DND-41 (cell line): ENCODE measurements at places on chromosomes 4 and X.

- DNase-seq, result no peak
Observed at GRCh38 chrX:55011294-55011693, 11.1 kb downstream of the APEX2 start.

DNA sequence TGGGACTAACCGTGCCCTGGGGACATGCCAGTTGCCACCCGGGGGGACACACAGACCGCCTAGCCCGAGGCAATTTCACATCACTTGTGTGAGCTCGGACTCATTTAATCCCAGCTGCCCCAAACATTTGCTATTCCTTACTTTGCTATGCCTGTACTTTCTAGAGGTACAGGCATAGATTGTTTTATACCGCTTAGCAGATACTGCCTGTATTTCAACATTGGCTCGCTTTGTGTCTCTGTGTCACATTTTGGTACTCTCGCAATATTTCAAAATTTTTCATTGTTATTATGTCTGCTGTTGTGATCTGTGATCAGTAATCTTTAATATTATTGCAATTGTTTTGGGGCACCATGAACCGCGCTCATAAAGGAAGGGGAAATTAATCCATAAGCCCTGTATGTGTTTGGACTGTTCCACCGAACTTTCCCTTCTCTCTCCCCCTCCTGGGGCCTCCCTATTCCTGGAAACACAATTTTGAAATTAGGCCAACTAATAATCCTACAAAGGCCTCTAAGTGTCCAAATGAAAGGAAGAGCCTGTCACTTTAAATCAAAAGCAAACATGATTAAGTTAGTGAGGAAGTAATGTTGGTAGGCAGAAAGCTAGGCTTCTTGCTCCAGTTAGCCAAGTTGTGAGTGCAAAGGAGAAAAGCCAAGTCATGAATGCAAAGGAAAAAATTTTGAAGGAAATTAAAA, 568 bp upstream of the CASP6 start:
- no peak for DNase-seq

DNA sequence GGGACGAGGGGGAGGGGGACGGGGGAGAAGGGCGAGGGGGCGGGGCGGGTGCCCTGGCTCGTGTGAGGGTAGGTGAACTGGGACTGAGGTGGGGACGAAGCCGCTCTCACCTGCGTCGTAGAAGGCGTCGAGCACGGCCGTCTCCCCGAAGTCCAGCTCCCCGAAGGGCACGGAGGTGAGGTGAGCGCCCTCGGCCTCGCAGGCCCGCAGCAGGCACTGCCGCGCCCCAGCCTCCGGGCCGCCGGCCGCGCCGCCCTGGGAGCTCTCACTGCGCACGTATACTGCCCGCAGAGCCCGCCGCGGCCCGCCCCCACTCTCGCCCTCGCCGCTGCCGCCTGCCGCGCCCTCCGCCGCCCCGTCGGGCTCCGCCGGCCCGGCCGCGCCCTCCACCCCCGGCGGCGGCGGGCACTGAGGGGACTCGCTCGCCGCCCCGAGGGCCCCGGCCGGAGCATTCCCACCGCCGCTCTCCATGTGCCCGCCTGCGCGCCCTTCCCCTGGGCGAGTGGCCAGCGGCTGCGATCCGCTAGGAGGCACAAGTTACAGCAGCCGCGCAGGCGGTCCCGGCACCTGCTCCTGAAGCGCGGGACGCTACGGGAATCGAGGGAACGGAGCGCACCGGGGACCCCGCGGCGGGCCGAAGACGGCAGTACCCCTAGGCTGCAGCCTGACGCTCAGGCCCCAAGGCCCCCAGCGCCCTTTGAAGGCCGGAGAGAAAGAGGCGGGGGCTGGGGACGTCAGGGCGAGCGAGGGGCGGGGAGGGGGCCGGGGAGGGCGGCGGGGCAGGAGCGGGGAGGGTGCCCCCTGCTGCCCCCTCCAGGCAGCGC, at the start of gene MAP3K15:
Gene MAP3K15, minus strand, starts transcription at position 718 of the 824 bp plus-strand sequence. Its CDS starts 247 bp downstream, at position 471.
- DNase-seq, result no peak

DNA sequence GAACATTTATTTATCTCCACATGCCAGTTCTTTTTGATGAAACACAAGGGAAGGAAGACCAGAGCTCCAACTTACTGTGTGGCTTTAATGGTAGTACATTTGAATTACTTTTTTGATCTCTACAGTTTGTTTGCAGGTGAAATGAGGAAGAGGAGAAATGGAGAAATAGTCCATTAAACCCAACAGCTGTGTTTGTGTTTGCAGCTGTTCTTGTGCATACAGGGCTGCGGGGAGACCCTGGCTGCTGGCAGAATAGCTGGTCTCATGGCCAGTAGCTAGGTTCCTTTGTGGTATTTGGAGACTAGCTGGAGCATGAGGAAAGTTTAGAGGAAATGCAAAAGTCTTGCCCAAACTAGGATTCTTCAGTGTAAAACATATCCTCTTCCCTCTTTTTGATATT, 374.8 kb downstream of the GPAT3 start:
- no peak for DNase-seq

DNA sequence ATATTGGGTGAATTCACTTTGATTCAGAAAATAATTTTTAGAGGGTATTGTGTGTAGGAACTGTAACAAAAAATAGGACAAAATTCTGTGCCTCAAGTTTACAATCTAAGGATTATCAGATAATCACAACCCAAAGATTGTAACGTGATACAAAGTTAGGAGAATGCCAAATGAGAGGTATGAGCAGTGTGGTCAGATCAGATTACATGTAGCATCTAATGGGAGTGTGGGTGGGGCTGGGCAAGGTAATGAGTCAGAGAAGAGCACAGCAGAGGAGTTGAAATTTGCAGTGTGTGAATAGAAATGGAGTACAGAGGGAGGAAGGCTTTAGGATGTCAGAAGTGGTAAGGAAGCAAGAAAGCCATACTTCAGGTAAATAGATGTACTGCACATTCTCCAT, 103.4 kb upstream of the TEX13A start:
- no peak for DNase-seq

- DNase-seq, result no peak
Observed at GRCh38 chr4:77989968-77990367, 67.2 kb upstream of the FRAS1 start.

GRCh38 chrX:11478026-11478425, 184.8 kb downstream of the AMELX start:
- DNase-seq, result no peak

DNA sequence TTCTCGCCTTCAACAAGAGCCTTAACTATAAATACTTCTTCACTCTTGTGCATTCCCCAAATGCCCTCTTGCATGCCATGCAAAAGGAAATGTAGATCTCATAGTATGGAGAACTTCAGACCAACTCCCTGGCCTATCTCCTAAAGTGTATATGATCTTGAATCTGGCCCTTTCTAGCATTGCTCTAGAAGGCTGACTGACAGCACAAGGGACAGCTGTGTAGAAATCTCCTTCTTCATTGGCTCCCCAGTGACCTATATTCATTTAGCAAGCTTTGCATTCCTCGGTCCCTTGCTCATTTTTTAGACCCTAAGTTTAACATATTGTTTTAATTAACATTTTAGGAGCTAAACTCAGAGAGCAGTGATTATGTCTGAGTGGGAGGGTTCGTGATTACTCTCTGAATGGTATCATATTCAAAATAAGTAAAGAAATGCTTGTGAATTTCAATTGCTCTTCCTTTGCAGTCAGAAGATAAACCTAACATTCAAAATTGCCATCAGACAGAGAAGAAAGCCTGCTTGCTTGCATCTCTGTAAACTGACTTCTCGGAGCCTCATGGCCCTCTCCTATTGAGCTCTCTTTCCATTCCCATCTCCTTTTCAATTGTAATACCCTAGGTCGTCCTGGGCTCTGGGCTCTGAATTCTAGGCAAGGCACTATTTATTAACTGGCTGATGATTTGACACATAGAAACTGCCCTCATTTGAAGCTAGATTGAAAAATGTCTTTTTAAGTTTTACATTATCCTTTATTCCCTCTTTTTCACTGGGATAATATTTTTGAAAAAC, 120.3 kb upstream of the PRKG2 start:
- no peak for DNase-seq
